ENCODE measurements at places on chromosomes 7 and 10.

DNA sequence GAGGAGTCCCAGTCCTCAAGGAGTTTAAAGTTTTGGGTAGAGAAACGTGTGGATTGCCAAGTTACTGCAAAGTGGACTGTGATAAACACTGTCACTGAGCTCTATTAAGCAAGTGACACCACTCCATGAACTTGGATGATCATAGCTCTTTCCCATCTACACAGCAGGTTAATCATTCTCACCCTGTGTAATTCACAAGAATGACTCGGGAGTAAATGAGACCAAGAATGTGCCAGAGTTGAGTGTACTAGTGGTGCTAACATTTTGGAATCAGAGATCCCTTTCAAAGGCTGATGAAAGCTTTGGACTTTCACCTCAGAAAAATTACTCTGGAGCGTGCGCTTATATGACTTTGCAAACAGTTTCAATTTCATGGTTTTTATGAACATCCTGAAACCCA, 80.8 kb downstream of the RBM20 start:
- DNase-seq: no peak

- DNase-seq: no peak
Observed at GRCh38 chr10:61408105-61408504, 45.1 kb downstream of the TMEM26 start.

- no peak for DNase-seq
Observed at GRCh38 chr7:45048748-45049147, 40.0 kb downstream of the NACAD start.

GRCh38 chr7:36847946-36848345, 123.7 kb upstream of the AOAH start:
- no peak for DNase-seq
